Stimulated activated CD8-positive, alpha-beta memory T cell treated with anti-CD3 and anti-CD28 coated beads, Interleukin-2, amount 100 ng/mL, for 1 hour (primary cell): ENCODE measurements at places on chromosomes 16 and 17.

- no peak for DNase-seq
These were observed 24.7 kb downstream of the PSMD7 start for GRCh38 chr16:74321356-74321755.

DNA sequence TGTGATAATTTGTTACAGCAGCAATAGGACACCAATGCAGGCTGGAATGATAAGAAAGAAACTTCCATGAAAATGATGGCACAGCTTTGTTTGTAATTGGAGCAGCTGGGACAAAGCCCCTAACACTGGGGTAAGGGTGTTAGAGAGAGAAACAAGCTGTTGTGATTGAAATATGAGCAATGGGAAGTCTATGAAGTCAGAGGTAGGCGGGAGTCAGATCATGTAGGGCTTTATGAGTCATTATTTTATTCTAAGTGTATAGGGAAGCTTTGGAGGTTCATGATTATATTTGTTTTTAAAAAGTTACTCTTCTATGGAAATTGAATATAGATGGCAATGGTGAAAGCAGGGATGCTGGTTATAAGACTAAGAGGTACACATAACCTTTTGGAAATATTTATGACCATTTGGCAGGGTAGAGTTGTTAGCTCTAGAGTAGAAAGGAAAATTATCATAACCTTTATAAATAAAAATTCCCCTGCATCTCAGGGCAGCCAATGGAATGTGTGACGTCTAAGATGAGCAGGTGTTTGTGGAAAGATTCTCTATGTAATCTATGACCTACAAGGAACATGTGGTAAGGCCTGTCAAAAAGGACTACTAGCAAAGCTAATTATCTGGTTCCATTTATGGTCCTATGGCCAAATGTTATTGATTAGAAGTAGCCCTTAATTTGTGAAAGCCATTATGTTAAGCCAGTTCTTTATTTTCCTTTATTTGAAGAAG lies 85.6 kb downstream of the KCNJ2 start:
- no peak for DNase-seq

- DNase-seq = no peak
These were observed 2.8 kb upstream of the NXPH3 start for GRCh38 chr17:49572806-49573420.

DNA sequence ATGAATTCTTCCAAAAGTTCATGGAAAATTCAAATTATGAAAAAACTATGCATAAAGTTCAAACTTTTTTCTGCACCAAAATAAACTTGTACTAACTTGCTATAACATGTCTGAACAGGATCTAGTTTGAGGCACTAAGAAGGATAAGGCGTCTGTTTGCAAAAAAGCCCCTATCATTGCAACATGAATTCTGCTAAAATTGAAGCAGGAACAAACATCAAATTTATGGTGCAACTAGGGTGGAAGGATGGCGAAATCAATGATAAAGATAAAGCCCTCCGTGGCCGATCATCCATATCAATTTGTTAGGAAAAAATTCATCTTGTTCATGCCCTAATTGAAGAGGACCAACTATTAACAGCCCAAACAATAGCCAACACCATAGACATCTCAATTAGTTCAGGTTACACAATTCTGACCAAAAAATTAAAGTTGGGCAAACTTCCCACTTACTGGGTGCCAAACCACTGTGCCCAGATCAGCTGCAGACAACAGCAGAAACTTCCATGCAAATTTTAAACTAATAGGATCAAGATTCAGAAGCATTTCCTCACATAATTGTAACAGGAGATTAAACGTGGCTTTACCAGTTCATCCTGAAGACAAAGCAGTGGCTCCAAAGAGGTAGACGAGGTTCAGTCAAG lies 12.9 kb downstream of the IL21R start:
- no peak for DNase-seq

DNA sequence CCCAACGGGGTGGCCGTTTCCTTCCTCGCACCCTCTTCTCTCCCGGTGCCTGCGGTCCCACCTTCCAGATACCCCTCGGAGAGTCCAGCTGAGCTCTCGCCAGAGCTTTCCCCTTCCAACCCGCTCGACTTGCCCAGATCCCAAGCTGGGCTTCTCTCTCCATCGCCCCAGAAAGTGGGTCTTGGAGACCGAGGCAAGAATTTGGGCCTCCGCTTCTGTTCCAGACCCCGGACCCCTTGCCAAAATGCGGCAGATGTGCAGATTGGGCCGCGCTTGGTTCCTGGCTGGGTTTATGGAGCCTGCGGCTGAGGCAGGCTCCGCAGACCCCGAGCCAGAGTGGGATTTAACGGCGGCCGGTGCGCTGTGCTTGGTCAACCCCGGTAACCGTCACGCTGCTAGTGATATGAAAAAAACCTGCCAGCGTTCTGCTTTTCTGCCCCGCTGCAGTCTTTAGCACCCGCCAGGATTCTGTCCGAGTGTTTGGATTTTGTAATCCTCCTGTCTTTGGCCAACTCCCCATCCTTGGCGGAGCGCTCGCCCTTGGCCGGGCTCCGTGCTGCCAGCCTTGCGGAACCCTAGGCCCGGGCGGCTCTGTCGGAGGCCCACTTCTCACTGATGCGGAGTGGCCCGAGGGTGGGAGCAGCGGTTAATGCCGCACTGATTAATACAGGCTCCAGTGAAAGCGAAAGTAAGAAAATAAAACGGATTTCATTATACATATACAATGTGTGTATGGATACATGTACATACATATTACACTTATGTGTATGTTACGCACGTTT lies 754 bp upstream of the SLFN11 start:
- no peak for DNase-seq

GRCh38 chr17:27756467-27757371 lies 43.6 kb downstream of the NOS2 start:
- peak; percentile 23 for DNase-seq

DNA sequence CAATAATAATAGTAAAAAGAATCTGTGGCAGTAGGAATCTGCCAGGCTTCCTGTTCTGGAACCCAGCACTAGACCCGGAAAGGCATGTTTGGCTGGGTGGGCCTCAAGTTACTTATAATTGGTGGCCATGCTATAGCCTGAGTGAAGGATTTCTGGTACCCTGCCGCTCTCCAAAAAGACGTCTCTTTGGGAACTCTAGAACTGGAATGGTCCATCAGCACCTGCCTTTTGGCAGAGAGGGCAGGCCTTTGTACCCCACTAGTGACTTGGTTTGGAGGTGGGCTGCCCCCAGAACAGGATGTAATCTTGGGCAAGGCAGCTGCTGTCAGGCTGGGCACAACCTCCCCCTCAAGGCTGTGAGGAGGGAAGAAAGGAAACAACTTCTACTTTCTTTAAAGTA lies 29.3 kb upstream of the ST6GALNAC1 start:
- no peak for DNase-seq

DNA sequence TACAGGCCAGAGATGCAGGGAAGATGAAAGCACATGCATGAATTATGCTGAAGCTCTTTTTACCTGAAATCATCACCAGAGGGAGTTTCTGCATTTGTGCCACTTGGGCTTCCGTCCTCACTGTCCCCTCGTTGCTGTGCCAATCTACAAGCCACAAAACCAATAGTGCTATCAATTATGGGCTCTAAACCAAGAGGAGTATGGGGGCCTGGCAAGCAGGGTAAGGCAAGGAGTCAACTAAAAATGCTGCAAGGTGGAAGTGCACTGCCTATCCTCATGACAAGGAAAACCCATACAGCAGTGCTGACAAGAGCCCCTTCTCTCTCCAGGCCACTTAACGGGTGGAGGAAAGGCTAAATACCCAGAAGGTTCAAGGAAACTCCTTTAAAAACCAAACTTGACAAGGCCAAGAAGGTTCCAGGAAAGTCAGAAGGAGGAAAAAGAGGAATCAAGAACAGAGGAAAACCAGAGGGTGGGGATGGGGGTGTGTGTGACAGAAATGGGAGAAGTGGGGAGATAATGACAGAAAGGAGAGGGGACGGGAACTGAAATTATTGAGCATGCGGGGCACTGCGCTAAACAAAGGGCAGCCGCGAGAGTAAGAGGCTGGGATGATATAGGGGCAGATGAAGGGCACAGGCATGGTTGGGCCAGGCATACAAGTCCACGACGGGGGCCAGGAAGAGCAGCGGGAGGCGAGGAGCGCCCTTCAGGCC lies 674 bp downstream of the C17orf75 start:
- DNase-seq = no peak

- no peak for DNase-seq
These were observed 325.4 kb downstream of the SEC14L1 start for GRCh38 chr17:77466140-77466539.

- DNase-seq = no peak
These were observed 47.9 kb upstream of the NLK start for GRCh38 chr17:27994586-27994985.

DNA sequence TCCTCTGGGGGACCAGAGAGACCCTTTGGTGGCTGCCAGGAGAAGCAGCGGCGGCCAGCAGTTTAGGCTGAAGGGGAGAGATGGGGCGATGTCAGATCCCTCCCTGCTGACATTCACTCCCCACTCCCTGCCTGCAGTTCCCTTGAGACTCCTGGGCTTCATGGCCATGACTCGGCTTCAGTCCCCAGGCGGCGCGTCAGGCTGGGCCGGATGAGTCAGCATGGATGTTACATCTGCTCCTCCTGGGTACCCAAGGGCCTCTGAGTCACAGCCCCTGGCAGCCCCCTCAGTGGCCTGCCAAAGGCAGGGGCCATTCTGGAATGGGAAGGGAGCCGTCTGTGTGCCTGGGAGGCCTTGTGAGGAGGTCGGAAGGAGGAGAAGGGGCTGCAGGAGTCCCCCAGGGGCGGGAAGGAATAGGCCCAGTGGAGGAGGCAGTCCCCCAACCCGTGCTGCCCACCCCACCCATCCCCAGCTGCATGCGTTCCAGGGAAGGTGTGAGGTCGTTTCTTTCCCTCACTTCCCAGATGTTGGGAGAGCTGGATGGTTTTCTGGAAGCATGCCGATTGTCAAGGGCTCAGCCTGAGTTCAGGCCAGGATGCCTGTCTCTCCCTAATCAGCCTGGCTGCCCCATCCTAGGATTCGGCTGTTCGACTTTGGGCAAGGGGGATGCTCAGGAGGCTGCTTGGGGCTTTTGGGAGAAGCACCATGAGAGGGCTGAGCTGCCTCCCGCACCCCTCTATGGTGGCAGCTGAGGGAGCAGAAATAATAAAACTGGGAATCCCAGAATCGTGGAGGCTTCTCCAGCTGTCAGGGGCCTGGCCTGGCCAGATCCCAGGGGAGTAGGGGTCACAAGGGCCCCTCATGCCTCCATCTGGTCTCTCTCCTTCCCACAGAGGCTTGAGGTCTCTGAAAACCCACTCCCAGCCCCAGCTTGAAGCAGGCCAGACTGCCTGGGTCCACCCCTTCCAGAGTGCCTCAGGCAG lies 9.7 kb downstream of the RHBDL3 start:
- no peak for DNase-seq

- no peak for DNase-seq
These were observed 19.2 kb downstream of the NF1 start for GRCh38 chr17:31113939-31114338.

DNA sequence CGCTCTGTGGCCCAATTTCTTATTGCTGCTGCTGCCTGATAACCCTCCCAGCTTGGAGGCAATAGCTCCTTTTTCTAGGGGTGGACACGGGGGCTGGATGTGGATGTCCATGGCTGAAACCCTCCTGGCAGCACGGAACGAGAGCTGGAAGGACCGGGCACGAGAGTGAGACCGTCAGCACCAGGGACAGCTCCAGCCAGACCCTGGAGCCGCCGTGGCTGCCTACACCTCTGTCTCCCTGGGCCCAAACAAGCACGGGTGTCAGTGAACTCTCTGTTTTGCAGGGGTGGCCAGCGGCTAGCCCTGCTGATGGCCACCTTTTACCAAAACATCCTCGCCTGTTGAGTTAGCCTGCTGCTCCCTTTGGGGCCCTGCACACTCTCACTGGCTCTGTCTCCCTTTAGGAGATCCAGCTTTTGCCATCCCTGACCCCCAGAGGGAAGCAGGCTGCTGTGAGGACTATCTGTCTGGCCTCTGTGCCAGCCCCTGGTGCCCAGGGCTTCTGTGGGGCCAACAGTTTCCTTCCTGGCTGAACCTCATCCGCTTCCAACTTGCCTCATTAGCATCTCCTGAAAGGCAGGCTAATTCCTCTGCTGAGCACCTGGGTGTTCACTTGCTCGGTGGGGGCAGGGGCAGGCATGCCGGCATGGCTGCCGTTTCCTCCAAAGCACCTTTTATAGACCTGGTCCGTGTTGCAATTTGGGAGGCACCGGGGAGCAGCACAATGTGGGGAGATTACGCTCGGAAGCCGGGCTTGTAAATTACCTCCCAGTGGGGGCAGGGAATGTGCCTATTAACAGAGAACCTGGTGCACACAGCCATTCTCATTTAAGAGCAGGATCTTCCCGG lies 118.1 kb downstream of the ENGASE start:
- DNase-seq = peak; percentile 4

GRCh38 chr16:11498683-11499082 lies 88.0 kb downstream of the LITAF start:
- no peak for DNase-seq

DNA sequence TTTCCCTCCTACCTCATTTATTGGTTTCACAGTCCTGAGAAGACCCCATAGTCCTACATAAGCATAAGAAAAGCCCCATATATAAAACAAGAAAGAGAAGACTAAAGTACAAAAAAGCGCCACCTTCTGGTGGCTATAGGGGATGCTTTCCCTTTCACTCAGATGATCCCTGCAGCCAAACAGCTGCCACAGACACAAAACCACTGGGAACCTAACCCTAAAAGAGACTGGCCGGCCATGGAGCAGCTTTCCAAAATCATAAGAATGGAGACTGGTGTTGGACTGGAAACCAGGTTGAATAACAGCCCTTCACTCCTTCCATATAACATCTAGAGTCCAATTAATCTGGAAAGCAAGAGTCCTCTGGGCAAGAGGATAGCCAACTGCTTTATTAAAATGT lies 11.4 kb downstream of the DYNC1LI2 start:
- DNase-seq = no peak

DNA sequence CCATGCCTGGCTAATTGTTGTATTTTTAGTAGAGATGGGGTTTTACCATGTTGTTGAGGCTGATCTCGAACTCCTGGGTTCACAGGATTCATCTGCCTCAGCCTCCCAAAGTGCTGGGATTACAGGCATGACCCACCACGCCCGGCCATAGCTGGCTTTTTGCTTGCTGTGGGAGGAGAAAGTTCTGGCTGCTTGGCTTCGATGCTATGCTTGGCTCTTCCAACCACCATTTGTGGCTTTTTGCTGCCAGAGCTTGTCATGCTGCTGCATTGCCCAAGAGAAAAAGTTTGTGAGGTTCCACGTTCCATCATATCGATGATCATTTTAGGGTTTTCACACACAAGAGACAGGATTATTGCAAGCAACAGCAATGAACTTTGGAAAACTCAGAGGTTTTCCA lies 16.2 kb downstream of the BMERB1 start:
- no peak for DNase-seq

DNA sequence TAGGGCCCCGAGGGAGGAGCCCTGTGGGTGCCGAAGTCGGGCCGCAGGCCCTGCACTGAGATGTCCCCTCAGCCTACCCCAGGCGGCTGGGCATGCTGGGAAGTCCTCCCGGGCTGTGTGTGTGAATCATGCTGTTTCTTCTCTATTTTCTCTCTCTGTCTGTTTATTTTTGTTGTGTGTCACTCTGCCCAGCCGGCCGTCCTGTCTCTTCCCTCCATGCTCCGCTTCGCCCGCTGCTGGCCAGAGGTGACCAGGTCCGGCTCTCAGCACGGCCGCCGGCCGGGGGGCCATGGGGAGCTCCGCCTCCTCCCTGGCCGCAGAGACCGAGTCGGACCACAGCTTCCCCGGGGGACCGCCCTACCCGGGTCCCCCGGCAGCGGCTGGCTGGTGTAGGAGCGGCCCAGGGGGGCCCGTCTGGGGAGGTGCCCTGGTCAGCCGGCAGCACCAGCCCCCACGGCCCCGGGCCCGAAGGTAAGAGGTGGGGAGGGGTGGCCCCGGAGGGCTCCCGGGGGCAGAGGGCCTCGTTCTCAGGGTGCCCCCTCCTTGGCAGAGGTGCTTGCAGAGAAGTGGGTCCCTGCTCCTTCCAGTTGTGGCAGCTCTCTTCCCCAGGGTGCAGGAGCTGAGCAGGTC lies 12.5 kb downstream of the CAPN15 start:
- DNase-seq = no peak

GRCh38 chr17:10107316-10108165 lies 90.9 kb downstream of the GAS7 start:
- DNase-seq = no peak
